ENCODE measurements at places on chromosomes 16 and 17. TPM values are rescaled to one million over a fixed set of nuclear protein-coding genes. Genes with fewer than 3 reads are reported as not detected.
A peak's percentile ranks its signal among the peaks of the same experiment; 100 is the strongest.

The CHD3 gene
- polyA plus RNA-seq: 27.8 TPM

The NME4 gene
- 339 TPM for polyA plus RNA-seq

GRCh38 chr17:41067281-41067680 lies 1.6 kb upstream of the KRTAP2-4 start:
- no peak for DNase-seq
- H3K4me1 ChIP-seq: peaks cover 5% of the 10 kb centered on the region
- H3K27me3 ChIP-seq: no peaks in the 10 kb centered on the region
- H3K36me3 ChIP-seq: no peaks in the 10 kb centered on the region

GRCh38 chr16:51854401-51854951 lies 692.5 kb downstream of the TOX3 start:
- H3K4me3 ChIP-seq: no peak overlapping the region
- H3K27me3 ChIP-seq: no peaks in the 10 kb centered on the region
- H3K4me1 ChIP-seq: no peaks in the 10 kb centered on the region

DNA sequence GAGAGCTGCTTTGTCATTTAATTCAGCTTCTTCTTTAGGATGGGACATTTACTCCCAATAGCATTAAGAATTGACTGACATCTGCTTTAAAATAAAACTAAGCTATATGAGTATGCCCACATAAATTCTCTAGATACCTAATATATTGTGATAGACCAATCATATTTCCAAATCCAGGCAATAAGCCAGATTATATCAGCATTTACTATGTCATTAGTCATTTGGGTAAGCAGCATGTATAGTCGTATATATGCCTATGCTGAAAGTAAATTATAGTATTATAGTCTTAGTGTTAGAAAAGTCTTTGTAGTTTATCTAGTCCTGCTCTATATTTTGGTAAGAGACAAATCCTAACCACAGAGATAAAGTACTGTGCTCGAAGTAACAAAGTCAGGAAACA lies 958.1 kb downstream of the KCNJ2 start:
- no peak for DNase-seq
- no peak overlapping the region for H3K27ac ChIP-seq
- no peaks in the 10 kb centered on the region for H3K4me1 ChIP-seq
- no peaks in the 10 kb centered on the region for H3K27me3 ChIP-seq
- no peaks in the 10 kb centered on the region for H3K36me3 ChIP-seq

- H3K4me3 ChIP-seq: no peak overlapping the region
- H3K27me3 ChIP-seq: no peaks in the 10 kb centered on the region
- DNase-seq: no peak
- H3K27ac ChIP-seq: no peak overlapping the region
- no peaks in the 10 kb centered on the region for H3K36me3 ChIP-seq
- peaks cover 10% of the 10 kb centered on the region for H3K4me1 ChIP-seq
Observed at GRCh38 chr17:8862213-8863056, 5.0 kb downstream of the PIK3R6 start.

The TEDC2 gene
- 57.0 TPM for polyA plus RNA-seq

The CLEC3A gene
- not detected for polyA plus RNA-seq

- H3K27me3 ChIP-seq: no peaks in the 10 kb centered on the region
- no peak overlapping the region for H3K27ac ChIP-seq
- H3K4me3 ChIP-seq: no peak overlapping the region
- H3K4me1 ChIP-seq: peaks cover 14% of the 10 kb centered on the region
- DNase-seq: no peak
Observed at GRCh38 chr17:80585890-80586845, 41.5 kb downstream of the RPTOR start.

The ALOX15B gene
- polyA plus RNA-seq: not detected

DNA sequence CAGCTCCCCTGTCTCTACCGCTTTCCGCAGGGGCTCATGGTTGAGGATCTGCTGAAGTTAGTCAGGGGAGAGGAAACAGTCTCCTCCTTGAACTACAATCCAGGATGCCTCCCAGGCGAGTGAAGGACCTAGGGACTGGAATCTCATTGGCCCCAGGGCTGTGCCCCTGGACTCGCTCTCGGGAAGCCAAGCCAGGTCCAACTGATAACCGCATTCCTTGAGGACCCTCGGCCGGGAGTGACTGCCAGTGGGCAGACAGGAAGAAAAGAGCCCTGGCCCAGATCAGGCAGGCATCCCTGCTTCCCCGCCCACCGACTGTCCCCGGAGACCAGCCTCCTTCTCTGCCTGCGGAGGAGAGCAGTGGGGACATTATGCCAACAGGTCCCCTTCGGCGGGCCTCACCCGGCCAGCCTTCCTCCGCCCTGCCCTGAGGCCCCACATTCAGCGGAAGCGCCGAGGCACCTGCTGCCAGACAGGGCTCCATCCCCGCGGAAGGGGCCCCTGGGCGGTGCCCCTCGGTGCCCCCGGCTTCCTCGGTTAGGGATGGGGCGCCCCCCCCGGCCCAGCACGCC lies 776 bp downstream of the LRRC75A start:
- H3K36me3 ChIP-seq: no peaks in the 10 kb centered on the region
- DNase-seq: no peak
- H3K27me3 ChIP-seq: peaks cover 1% of the 10 kb centered on the region
- peaks cover 31% of the 10 kb centered on the region for H3K4me1 ChIP-seq

DNA sequence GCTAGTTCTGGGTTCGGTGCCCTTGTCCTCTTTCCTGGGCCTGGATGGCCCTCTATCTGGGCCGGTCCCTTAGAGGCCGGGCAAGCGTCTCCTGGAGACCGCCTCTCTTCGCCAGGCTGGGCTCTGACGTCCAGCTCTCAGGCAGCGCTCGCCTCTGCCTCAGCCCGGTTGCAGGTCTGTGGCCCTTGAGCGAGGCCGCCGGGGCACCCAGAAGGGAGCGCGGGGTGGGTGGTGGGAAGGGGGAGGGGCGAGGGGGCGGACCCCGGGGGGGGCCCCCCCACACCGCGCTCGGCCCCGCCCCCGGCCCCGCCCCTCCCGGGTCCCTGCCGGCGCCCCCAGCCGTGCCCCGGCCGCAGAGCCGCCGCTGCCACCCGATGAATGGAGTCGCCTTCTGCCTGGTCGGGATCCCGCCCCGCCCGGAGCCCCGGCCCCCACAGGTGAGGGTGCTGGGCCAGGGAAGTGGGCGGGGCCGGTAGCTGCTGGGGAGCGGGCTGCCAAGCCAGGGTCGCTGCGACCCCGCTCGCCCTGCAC lies at the start of gene ARHGAP23:
Gene ARHGAP23 (plus strand): TSS at position 353 of the 531 bp plus-strand sequence. CDS start 22 bp downstream, at position 375.
- H3K27me3 ChIP-seq: peaks cover 28% of the 10 kb centered on the region
- peaks cover 17% of the 10 kb centered on the region for H3K4me1 ChIP-seq
- DNase-seq: peak; percentile 90
- H3K27ac ChIP-seq: no peak within 1 kb of the TSS

- H3K27ac ChIP-seq: no peak overlapping the region
- H3K4me3 ChIP-seq: no peak overlapping the region
- no peak for DNase-seq
- H3K27me3 ChIP-seq: no peaks in the 10 kb centered on the region
- no peaks in the 10 kb centered on the region for H3K36me3 ChIP-seq
- peaks cover 32% of the 10 kb centered on the region for H3K4me1 ChIP-seq
Observed at GRCh38 chr16:85412911-85413520, 200.1 kb upstream of the GSE1 start.

- H3K36me3 ChIP-seq: no peaks in the 10 kb centered on the region
- H3K4me1 ChIP-seq: peaks cover 37% of the 10 kb centered on the region
- H3K4me3 ChIP-seq: no peak overlapping the region
- H3K27ac ChIP-seq: no peak overlapping the region
- no peak for DNase-seq
Observed at GRCh38 chr17:44004761-44005526, 522 bp downstream of the NAGS start.

DNA sequence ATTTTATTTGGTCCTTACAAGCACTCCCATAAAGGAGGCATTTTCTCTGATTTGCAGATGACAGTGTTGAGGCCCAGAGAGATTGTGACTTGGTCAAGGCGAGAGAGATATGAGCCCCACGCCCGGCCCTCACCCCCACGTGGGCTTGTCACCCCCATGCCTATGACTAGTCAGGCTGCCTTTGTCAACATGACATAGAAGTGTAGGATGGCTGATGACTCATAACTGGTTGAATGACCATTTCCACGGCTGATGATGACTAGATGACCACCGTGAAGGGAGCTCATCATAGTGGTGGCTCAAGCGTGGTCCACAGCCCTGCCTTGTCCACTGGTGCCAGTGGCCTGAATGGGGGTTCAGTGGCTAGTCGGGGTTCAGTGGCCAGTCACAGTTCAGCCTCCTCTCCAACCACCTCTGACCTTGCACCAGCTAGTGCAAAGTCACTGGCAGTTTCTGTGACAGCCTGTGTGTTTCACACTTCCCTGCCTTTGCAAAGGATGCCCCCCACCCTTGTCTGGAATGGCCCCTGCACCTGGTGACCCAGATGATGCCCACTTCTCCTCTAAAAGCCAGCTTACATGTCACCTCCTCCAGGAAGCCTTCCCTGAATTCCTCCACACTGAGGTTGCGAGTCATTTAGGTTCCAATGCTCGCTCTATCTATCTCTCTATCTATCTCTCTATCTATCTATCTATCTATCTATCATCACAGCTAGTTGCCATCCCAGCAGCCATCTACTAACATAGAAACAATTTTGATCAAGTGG lies 3.8 kb upstream of the WSCD1 start:
- H3K27me3 ChIP-seq: no peaks in the 10 kb centered on the region
- DNase-seq: no peak
- no peaks in the 10 kb centered on the region for H3K36me3 ChIP-seq
- H3K4me1 ChIP-seq: no peaks in the 10 kb centered on the region

DNA sequence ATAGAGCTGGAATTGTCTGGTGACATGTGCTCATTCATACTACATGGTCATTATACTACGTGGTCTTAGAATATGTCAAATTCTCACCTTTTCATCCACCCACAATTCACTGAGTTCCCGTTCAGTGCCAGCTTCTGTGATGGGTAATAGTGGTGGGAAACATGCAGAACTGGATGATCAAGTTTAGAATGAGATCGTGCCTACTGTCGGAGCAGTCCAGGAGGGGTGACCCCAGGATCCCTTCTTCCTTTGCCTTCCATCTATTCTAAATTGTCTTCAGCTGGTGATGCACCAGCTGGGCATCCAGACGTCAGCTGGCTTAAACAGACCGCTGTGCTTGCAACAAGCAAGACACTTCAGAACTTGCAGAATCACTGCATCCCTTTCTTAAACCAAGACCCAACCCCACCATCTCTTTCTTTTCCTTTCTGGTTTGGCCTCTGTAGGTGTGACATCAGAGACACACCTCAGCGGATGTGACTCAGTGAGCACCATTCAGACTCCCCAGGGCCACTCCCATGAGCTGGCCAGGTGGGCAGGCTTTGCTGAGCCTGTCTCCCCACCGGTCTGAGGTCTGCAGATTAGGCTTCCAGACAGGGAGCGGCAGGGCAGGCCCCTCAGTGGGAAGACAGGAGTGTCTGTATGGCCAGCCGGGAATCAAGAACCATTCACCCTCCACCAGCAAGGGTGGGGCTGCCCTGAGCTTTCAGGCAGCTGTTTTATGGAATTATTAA lies 18.1 kb downstream of the C17orf100 start:
- peaks cover 6% of the 10 kb centered on the region for H3K27me3 ChIP-seq
- H3K36me3 ChIP-seq: no peaks in the 10 kb centered on the region
- no peak for DNase-seq
- H3K4me3 ChIP-seq: no peak overlapping the region
- H3K27ac ChIP-seq: no peak overlapping the region

The TEKT5 gene
- polyA plus RNA-seq: not detected

DNA sequence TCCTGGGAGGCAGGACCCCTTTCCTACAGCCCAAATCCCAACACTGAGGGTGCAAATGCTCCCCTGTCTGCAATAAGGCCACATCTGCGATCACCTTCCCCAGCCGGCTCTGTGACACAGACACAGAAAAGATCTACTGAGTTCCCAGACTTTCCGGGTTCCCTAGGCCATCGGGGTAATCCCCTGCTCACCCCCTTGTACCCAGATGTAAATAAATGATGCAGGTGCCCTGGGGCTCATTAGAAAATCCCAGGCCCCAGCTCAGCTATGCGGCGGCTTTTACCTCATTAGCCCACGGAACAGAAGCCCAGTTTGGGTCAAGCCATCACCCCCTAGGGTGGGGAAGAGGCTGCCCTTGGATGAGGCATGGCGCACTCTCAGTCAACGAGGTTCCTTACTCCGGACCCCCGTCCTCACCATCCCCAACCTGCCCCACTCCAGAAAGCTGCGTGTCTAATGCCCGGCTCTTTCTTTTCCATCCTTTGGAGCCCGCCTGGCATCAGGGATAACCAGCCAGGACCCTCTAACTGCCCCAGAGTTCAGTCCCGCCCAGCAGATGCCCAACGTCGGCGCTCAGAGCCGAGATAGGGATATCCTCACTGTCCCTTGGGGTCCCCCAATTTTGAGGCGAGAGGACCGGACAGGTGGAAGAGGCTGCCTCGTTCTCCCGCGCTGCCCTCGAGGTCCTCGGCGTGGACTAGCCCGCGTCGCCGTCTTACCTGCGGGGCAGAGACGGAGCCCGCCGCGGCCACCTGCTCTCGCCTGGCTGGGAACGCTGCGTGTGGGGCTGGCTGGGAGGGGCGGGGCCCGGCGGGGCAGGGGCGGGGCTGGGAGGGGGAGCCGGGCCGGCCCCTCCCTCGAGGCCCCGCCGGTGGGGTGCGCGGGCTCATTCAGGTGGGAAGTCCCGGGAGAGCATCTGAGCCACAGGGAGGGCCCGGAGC lies at the start of gene ZNF385C:
Gene ZNF385C (minus strand): TSS at position 783 of the 941 bp plus-strand sequence. CDS start 35,417 bp downstream, outside the sequence.
- no peak for DNase-seq
- H3K27ac ChIP-seq: no peak within 1 kb of the TSS
- no peaks in the 10 kb centered on the region for H3K27me3 ChIP-seq
- no peak within 1 kb of the TSS for H3K4me3 ChIP-seq
- H3K36me3 ChIP-seq: no peaks in the 10 kb centered on the region

GRCh38 chr17:3929181-3929580 lies 12.9 kb upstream of the P2RX1 start:
- H3K4me1 ChIP-seq: 0 out of 3 replicates have a peak, but pooled peaks cover 2% of the 10 kb centered on the region
- H3K27ac ChIP-seq: no peak overlapping the region
- no peak for DNase-seq
- peaks cover 37% of the 10 kb centered on the region for H3K36me3 ChIP-seq
- H3K4me3 ChIP-seq: no peak overlapping the region

DNA sequence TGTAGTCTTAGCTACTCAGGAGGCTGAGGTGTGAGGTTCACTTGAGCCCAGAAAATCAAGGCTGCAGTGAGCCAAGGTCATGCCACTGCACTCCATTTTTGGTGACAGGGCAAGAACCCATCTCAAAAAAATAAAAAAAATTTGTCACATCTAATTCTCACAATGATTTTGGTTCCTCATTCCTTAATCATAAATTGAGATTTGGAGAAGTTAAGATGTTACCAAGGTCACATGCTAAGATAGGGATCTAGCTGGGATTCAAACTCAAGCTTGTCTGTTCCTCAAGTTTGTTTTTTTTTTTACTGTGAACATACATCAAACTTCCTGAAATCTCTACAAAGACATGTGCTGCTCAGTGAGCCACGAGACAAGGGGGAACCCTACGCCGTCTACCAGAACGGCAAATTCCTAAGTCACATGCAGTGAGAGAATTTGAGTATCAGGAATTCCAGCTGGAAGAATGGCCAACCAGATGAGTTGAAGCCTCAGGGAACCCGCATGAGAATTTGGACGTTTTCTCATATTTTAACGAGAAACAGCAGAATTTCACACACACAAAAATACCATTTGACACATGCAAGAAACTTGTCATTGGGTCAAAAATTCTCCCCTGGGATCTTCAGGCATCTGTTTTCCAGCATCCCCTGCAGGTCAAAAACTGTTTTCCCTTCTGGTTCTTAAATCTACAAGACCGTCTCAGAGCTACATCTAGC lies 414.1 kb upstream of the GOT2 start:
- no peaks in the 10 kb centered on the region for H3K4me1 ChIP-seq
- no peaks in the 10 kb centered on the region for H3K36me3 ChIP-seq
- H3K27me3 ChIP-seq: no peaks in the 10 kb centered on the region
- no peak overlapping the region for H3K27ac ChIP-seq
- no peak overlapping the region for H3K4me3 ChIP-seq

GRCh38 chr16:19696328-19696727 lies 21.7 kb downstream of the KNOP1 start:
- no peak overlapping the region for H3K27ac ChIP-seq
- H3K36me3 ChIP-seq: peaks cover 40% of the 10 kb centered on the region
- no peaks in the 10 kb centered on the region for H3K27me3 ChIP-seq
- DNase-seq: peak; percentile 57
- H3K4me1 ChIP-seq: peaks cover 6% of the 10 kb centered on the region
